ENCODE measurements at places on chromosomes 3 and 15.

DNA sequence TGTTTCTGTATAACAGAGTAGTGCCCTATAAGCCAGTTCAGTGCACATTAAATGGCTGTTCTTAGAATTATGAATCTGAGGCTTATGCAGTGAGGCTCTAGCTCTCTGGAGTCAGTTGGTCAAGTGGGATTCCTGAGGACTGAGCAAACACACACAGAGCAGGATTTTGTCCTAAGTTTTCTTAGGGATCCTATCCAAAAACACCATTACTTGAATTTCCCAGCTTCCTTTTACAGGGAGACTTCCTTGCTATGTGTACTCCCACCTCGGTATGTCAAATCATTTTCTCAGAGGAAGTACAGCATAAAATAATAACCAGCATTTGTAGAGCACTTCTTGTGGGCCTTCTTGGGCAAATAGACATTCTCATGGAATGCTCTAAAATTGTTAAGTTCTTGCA is 63.1 kb upstream of the GOLGA6B start:
- DNase-seq: no peak

DNA sequence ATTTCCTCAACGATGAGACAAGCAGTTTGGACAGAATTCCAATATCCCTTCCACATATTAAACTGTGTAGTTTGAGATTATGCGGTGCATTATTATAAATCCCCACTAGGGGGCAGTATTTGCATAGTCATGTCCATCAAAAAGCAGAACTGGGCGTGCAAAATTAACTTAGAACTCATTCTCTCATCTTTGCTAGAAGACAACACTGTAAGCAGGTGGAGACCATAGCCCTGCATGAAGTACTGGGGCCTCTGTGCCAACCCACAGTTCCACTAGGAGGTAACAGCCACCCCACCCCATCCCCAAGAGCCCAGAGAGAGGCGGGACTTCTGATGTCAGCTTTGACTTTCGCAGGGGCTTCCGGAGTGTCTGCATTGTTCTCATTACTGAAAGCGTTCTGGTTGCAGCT is 106.6 kb upstream of the TMC3 start:
- peak; percentile 41 for DNase-seq

DNA sequence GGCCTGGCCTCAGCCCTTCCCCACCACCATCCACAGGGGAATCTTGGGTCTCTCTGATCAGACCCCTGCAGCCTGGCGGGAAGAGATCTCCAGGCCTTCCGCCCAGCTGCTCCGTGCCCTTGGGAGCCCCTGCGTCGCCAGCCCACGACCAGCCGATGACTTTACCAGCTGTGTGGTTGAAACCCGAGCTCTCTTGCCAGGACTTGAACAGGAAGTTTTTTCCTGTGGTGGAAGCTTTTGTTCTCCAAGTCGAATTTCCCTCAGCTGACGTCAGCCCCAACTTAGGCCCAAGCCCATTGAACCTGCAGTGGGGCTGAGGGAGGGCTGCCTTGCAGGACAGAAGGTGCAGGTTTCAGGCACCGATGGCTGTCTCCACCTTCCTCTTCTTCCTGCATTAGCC is 51.7 kb upstream of the SMAD3 start:
- peak; percentile 12 for DNase-seq

- DNase-seq: no peak
These were observed 702.9 kb upstream of the NAALADL2 start for GRCh38 chr3:174156200-174156599.

DNA sequence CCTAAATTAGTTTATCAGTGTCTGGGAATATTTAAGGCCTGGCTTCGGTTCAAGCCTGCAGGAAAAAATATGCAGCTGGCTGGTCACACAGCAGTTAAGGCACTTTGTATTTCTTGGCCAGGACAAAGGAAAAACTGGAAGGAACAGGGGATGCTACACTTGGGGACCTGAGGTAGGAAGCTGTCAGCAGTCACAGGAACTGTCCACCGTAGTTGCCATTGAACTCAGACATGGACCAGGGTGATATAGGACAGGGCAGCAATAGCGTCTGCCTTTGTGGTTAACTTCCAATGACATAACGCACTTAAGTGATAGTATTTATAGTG is 49.1 kb downstream of the NR1D2 start:
- no peak for DNase-seq

DNA sequence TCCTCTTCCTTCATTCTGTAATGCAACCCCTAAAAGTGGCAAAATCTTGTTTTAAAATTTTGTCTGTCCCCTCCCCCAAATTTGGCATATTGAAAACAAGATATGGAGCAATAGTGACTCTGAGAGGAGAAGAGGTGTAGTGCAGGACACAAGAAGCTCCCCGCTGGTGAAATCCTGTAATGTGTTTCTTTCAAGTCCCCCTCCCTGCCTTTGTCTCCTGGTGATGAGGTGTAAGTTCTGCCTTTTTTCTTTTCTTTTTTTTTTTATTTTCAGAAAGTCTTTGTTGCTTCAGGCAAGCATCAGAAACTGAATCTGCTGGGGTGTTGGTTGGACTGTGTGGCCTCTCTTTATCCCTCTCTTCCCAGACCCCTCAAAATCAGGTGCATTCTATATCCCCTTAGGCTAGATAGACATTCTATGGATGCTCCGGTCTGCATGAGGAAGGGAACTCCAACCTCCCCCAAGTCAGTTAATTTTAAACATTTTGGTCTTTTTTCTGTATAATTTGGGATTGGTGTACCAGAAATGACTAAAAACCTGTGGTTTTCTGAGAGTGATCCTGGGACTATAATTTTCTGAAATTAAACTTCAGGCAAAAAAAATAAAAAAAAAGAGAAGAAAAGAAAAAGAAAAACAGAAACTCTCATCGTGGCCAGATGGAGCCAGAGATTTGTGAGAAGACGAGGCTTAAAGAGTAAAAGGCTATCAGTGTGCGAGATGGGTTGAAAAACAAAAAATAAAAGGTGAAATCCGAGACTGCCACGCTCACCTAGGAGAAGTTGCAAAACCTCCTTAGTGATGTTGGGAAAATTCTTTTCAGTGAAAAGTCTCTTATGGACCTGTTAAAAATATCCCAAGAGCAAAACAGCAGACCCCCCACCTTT is 21.4 kb downstream of the ACKR2 start:
- no peak for DNase-seq

DNA sequence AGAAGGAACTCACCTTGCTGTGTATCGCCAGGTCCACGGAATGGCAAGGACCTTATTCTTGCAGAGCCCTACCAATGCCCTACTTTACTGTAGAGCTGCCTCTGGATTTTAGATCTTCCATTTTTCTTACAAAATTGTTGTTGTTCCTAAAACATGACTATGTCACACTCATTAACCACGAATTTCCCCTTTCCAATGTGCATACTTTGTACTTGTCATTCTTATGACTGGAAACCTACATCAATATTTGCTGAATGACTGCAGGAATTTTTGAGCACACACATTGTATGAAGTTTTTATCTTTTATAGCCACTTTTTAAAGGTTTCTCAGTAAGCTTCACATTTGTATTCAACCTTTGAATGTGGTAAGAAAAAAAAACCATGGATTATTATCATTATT is 35.9 kb upstream of the CMSS1 start:
- no peak for DNase-seq

- DNase-seq: no peak
These were observed 43.5 kb upstream of the SLC41A3 start for GRCh38 chr3:126127452-126127851.

GRCh38 chr15:95724908-95725633 is 605.4 kb upstream of the NR2F2 start:
- no peak for DNase-seq

GRCh38 chr3:166013073-166013679 is 176.0 kb upstream of the BCHE start:
- DNase-seq: no peak

DNA sequence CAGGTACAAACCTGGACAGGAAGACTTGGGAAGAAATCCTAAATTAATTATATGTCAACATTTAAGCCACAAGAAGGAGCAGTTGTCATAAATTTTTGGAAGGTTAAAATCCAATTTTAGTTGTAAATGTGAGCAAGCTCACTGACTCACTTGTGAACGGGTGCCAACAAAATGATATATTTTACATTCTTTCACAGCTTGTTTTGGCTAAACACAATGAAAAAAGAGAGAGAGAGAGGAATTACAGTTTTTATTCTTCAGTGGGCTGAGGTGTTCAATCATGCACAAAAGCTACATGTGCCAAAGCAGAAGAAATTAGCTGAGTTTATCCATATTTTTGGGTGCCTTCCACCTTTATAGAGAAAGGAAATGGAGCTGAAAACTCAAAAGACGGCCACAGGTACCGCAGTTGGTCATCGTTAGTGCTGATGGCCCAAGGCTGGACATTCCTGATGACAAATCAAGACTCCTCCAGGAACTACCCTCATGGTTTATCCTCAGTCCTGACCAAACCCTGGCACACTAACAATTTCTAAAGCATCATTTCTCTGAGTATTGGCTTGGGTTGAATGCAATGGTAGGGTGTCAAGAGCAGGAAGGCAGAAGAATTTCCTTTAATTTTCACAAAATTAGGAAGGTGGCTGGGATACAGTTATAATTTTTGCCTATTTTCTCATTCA is 37.6 kb upstream of the WNT5A start:
- no peak for DNase-seq

DNA sequence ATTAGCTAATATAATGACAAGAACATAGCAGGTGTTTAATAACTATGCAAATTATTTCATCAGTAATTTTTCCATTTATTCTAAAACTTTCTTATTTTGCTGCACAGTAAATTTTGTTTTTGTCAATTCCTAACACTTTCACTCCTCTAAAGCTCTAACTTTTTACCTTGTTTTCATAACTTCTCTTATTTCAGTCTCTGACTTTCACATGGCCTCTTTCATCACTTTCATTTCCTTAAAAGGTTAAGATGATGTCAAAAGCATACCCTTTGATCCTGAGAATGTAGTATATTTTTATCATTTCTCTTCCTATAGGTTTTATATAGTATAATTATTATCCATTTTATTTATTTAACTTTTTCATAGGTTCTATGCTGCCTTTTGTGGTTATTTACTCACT is 1325.8 kb upstream of the ALCAM start:
- no peak for DNase-seq

GRCh38 chr15:62369454-62369853 is 204.4 kb upstream of the C2CD4B start:
- DNase-seq: no peak

GRCh38 chr3:188019727-188020126 is 134.2 kb upstream of the LPP start:
- DNase-seq: no peak

DNA sequence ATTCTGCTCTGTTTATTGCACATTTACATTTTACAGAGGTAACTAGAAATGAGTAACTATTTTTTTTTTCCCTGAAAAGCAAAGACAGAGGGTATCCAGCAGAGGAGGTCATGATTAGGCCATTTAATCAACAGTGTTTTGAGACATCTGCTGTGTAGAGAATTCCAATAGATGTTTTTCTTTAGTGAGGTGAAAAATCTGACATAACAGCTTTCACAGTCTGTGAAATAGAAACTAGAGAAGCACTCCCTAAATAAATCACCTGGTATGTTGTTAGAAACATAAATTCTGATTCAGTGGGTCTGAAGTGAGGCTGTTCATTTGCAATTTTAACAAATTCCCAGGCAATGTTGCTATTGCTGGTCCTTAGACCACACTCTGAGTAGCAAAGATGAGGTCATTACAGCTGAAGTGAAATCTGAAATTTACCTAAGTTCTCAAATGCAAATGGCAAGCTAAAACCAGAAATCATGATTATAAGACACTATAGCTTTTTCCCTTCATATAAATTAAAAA is 329.2 kb upstream of the LRRC3B start:
- no peak for DNase-seq

DNA sequence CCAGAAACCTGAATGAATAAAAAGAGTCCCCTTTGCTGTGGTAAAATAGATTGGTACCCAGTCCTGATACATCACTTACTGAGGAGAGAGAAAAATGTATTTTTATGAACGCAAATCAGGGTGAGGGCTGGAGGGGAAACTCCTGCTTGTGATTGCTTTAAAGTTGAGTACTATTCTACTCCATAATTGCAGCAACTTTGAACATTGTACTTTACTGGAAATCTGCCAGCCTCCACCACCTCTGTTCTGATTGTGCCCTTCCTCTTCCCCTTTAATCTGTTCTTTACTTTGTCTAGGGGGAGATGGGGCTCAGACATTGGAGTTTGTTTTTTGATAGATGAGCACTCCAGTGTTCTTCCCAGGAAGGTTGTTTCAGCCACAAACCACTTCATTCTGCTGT is 81.9 kb downstream of the C3orf38 start:
- no peak for DNase-seq

GRCh38 chr3:172595664-172596393 is 72.6 kb upstream of the TNFSF10 start:
- peak; percentile 69 for DNase-seq

DNA sequence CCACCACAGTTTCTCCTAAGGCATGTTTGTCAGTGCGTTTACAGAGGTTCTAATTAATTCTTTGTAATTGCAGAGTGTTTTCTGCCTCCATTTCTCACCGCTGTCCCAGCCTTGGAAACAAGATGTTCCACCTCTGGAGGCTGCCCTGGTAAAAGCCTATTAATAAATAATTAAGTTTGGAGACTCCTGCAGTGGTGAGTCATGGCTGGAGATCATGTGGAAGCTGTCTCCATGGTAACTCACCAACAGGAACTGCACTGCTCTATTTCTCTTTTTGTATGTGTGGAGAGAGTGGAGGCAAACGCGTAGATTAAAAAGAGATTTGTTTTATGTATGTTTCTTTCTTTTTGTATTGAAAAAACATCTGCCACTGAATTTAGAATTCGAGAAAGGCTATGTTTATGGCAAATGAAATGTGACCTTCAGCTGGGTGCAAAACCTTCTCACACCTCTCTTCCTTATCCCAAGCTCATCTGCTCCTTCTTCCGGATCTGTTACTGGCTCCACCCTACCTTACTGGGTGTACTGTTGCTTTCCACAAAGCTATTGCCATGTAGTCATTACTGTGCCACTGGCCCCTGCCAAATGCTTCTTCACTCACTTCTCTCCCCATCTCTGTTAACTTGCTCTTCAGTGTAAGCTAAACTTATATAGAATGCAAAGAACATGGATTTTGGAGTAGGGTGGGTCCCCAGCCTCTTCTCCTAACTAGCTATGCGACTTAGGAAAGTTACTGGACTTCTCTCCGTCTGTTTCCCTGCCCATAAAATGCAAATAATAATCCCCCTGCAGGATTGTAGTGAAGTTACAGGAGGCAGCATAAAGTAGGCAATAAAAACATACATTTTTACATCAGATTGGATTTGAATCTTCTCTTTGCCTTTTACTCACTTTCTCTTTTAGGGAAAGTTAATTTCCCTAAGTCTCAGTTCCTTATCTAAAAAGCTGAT is 778.5 kb downstream of the NTRK3 start:
- DNase-seq: no peak

GRCh38 chr15:58602823-58603222 is 146.7 kb downstream of the ADAM10 start:
- DNase-seq: no peak

All from activated CD8-positive, alpha-beta T cell treated with anti-CD3 and anti-CD28 coated beads, Interleukin-2, amount 10 ng/mL, durations not matched to agents 7 days and 5 days (primary cell).